ENCODE measurements at places on chromosomes 2 and 18. TPM values are rescaled to one million over a fixed set of nuclear protein-coding genes. Genes with fewer than 3 reads are reported as not detected.

- DNase-seq = no peak
Observed at GRCh38 chr2:142872882-142873724, 4.4 kb upstream of the KYNU start.

DNA sequence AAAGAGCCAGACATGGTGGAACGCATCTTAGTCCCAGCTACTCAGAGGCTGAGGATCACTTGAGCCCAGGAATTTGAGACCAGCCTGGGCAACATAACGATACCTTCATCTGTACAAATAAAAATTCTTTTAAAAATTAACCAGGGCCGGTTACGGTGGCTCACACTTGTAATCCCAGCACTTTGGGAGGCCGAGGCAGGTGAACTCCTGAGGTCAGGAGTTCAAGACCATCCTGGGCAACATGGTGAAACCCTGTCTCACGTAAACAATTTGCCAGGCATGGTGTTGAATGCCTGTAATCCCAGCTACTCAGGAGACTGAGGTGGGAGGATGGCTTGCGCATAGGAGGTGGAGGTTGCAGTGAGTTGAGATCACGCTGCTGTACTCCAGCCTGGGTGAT, 25.8 kb upstream of the KCNG3 start:
- no peak for DNase-seq

UPP2 gene
- not detected for total RNA-seq

DNA sequence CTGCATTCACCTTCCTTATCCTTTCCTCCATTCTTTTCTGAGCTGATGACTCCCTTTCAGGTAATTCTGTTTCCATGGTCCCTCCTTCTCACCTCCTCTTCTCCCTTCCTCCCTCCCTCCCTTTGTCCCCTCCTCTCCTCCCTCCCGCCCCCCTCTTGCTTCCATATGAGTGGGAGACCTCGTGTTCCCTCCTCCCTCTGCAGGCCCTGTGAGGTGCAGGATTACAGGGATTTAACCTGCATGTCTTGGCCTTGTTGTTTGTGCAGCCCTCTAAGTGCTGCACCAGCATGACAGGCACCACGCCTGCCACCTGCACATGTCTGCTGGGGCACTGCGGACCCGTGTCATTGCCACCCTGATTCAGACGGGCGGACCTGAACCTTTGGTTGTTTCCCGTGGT, 103.1 kb downstream of the SNTG2 start:
- no peak for DNase-seq

DNA sequence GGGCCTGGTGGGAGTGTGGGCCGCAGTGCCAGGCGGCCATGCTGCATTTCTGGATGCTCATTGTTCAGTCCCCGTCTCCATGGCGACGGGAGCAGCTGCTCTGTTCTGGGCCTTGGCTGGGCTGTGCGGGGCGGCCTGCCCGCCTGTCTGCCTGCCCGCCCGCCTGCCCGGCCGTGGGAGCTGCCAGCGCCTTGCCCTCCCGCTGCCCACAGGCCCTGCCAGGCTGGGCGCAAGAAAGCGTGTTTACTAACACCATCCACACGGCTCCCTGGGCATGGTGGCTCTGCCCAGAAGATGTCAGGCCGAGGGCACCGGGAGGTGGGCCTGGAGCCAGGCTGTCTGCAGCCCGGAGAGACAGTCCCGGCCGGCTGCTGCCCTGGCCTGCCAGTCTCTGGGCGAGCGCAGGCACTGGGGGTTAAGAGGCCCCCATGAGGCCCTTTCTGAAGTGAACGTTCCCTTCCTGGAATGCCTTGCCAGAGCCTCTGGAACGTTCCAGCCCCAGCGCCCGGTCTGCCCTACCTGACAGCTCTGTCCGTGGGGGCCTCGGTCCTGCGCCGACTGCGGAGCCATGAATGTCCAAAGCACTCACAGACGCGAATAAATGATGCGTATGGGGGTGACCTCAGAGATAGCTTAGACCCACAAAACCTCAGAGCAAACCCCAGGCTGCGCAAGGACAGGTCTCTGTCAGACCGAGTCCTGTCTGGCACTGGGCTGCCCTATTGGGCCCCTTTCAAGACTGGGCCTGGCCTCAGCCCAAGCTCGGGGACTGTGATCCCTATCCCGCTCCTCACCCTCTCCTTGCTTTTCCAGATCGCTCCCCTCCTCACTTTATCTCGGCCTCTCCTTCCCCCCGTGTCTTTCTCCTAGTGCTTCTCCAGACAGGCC, 44.3 kb downstream of the MYCN start:
- no peak for DNase-seq

ALPP gene
- total RNA-seq = not detected

DNA sequence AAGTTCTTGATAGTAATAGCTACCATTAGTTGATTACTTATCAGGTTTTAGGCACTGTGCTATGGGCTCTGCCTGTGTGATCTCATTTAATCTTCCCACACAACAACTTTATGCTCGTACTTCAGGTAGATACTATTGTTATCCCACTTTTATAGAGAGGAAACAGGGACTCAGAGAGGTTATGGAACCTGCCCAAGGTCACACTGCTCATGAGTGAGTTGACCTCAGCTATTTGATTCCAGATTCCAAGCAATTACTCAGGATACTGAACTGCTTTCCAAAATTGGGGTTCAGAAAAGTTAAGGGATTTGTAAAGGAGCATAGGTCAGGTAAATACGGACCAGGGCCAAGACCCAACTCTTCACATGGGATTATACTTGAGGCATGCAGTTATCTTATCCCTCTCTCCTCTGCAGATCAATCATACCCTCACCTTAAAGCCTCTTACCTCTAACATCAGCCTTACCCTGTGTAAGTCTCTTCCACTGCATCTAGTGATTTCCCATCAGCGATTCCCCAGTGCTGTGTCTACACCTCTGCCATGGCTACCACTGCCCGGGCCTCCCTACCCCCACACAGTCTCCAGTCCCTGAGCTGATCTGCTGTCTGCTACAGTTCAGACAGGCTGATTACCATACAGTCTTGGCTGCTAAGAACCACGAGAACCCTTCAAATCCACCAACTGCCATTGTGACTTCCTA, 74.4 kb downstream of the ANTXR1 start:
- no peak for DNase-seq

- DNase-seq = no peak
Observed at GRCh38 chr2:10650761-10651160, 39.0 kb downstream of the NOL10 start.

- DNase-seq = no peak
Observed at GRCh38 chr2:139613264-139613663, 833.1 kb upstream of the NXPH2 start.

UGT1A8 gene
- total RNA-seq = not detected

HK2 gene
- total RNA-seq = 110 TPM

DNA sequence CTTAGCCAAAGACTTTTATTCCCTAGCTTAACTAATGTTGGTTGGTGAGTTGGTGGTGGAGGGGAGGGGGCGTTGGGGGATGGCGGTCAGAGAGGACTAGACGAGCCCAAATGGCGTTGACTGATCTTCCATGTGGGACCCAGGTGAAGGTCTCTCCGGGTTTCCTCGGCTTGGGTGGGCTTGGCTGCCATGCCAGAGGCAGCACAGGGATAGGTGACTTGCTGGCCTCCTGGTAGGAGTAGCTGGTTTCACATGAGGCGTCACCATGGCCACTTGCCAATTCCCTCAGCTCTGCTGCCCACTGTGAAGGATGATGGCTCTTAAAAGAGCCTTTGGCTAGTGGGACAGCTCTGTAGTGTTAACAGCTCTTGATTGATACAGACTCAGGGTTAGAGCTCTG, 1337.0 kb upstream of the FAM98A start:
- DNase-seq = no peak

DNA sequence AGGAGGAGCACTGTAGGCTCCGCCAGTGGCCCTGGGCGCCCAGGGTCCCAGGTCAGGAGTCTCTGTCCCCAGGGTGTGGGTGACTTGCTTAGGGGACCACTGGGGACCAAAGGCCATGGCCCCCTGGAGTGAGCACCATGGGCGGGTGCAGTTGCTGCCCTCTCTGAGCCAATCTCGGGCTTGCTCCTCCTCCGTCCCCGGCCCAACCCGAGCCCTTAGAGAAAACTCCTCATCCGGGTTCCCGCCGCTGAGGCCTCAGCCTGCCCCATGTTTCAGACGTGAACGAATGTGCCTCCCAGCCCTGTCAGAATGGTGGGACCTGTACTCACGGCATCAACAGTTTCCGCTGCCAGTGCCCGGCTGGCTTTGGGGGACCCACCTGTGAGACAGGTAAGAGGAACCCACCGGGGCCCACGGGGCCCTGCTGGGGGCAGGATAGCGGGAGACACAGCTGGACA, 38.6 kb downstream of the SNED1 start:
- DNase-seq = no peak

SYT4 gene
- not detected for total RNA-seq

GRCh38 chr2:158934170-158934569, 34.3 kb upstream of the TANC1 start:
- no peak for DNase-seq

GRCh38 chr2:27715318-27716210, 51.9 kb downstream of the SLC4A1AP start:
- DNase-seq = peak; percentile 28

VWC2L gene
- total RNA-seq = not detected

DNA sequence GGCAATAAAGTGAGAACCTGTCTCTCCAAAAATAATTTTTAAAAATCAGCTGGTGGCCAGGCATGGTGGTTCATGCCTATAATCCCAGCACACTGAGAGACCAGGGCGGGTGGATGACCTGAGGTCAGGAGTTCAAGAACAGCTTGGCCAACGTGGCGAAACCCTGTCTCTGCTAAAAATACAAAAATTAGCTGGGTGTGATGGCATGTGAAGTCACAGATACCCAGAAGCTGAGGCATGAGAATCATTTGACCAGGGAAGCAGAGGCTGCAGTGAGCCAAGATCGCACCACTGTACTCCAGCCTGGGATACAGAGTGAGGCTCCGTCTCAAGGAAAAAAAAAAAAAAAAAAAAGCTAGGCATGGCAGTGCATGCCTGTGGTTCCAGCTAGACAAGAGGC, 7.4 kb upstream of the GPR75 start:
- no peak for DNase-seq

DNA sequence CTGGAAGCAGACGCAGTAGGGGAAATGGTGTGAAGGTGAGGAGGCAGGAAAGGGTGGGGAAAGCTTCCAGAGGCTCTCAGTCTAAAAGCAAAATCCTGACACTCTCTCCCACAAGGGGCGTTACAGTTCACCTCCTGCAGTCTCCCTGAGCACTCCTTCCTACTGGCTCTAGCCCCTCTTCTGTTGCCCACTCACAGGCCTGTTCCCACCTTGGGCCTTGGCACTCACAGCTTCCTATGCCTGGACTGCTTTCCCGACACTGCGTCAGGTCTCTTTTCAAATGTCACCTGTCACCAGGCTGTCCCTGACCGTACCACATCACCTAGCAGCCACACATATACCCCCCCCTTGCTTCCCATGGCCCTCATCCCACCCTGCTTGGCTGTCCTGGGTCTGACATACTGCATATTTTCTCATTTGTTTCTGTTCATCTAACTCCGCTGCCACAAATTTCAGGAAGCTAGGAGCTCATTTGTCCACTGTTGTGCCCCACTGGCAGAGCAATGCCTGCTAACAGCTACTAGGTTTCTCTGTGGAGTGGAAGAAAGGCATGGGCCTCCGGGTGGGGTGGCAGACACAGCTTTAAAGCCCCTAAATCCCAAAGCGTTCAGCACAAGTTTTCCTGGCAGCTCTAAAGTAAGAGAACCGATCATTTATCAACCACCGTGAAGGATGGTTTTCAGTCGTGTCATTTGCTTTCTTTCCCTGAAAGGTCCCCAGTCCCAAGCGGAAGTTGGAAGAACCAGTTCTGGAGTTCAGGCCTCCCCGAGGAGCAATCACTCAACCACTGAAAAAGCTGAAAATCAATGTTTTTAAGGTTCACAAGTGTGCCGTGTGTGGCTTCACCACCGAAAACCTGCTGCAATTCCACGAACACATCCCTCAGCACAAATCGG, 118.8 kb downstream of the ZNF532 start:
- no peak for DNase-seq

GRCh38 chr18:79615586-79615985, 64.0 kb upstream of the CTDP1 start:
- no peak for DNase-seq

GRCh38 chr2:144858211-144858610, 338.3 kb upstream of the ZEB2 start:
- no peak for DNase-seq

GRCh38 chr2:148044322-148044721, 23.4 kb downstream of the MBD5 start:
- no peak for DNase-seq

DNA sequence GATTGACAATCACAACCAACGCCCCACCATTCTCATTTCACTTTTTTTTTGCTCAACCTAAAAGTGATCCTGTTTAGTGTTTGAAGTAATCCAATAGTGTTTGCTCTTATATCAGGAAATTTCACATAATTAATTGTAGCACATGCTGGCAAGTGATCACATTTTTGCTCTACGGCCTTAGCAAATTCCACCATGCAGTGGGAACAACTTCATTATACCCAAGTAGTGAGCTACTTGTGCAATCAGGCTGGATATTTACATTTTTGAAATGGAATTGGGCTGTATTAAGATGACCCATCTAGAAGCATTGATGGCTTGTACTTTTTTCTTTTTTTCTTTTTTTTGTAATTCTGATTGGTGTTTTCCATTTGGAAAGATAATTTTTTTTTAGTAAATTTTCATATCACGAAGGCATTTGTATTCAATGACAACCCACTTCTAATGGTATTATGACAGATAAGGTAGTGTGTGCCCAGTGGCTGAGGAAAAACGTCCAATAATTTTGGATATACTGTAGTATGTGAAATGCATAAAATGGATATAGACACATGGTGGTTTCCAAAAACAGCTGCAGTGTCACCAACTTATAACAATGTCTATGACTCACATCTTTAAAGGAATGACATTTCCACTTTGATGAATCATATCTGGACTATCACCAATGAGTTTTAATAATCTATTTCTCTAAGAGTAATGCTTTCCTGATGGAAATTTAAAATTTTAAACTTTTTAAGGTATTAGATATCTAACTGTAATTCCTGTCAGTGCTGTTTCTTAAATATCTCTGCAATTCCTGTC, 130.6 kb downstream of the COL6A3 start:
- no peak for DNase-seq

- DNase-seq = no peak
Observed at GRCh38 chr2:216690456-216690852, 4.9 kb downstream of the IGFBP5 start.
